CD4-positive, alpha-beta T cell treated with Interleukin-6 at 100 ng/mL for 8 hours (primary cell): ENCODE measurements at places on chromosomes 16 and 17.
A peak's percentile ranks its signal among the peaks of the same experiment; 100 is the strongest.

GRCh38 chr16:68700831-68701230 is 36.3 kb upstream of the CDH1 start:
- DNase-seq, result no peak

DNA sequence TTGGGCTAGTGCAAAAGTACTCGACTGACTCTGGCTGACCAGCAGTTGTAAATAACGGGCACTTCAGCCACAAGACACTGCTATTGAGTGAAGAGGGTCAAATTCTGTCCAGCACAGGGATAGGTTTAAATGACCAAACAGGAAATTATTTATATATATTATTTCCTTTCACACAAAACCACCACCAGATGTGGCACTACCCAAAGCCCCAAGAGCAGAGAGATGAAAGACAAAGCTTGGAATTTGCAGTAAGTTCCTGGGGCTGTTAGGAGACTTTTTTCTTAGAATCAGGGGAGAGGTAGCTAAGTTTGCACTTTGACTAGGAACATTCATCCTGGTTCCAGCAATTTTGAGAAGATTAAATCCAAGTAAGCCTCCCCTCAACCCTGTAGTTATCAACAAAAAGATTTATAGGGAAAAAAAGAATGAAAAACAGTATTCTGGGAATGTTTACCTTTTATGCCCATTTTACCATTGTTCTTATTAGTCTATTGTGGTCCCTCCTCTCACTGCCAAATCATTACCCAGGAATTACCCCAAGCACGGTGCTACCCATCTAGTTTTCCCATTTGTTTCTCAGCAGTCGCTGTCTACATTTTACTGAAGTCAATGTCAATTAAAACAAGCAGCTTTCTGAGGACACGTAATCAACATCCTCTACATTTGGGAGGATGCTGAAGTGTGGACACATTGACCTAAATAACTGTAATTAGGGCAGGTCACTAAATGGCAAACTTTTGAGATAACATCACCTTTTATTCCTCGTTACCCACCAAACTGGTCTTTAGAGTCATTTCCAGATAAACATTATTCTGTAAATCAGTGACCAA is 43.5 kb downstream of the GRB7 start:
- no peak for DNase-seq

DNA sequence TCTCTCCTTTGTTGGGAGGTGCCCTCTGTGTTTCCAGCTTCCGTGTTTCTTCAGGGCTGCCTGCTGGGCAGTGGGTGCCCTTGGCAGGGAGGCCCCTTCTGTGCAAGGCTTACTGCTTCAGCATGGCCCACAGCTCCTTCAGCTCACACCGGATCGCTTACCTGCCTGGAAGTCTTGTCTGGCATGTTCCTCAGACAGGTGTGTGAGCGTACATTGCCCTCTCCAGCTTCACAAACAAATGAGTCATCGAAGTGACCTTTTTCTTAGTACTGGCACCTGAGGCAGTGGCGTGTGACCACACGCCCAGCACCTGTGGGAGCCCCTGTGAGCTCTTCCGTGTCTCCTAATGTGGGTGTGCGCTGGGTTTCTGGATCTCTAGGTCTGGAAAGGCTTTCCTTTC is 3.5 kb downstream of the RAB40C start:
- no peak for DNase-seq

- DNase-seq, result peak; percentile 11
These were observed 85.7 kb downstream of the NOG start for GRCh38 chr17:56679115-56679776.

- DNase-seq, result peak; percentile 65
These were observed at the start of gene RAI1 for GRCh38 chr17:17681187-17681743. Gene RAI1 (plus strand): TSS chr17:17681458. CDS start chr17:17792949, 111,491 bp downstream.

DNA sequence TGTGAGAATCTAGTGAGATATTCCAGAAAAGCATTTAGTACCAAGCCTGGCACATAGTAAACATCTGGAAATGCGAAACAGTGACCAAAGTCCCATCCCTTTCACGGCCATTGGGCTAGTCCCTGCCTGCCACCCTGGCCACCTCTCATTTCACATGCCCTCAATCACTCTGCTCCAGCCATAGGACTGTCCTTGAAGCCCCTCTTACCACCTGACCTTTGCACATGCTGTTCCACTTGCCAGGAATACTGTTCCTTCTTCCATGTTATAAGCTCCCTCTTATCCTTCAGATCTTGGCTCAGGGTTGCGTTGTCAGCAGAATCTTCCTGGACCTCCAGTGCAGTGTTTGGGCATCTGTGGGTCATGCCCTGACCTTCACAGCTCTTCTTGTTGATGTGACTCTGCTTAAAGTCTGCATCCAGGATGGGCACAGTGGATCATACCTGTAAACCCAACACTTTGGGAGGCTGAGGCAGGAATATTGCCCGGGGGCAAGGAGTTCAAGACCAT is 2.1 kb downstream of the MYO15A start:
- no peak for DNase-seq

GRCh38 chr16:59249011-59249410 is 514.9 kb upstream of the GOT2 start:
- DNase-seq, result no peak

DNA sequence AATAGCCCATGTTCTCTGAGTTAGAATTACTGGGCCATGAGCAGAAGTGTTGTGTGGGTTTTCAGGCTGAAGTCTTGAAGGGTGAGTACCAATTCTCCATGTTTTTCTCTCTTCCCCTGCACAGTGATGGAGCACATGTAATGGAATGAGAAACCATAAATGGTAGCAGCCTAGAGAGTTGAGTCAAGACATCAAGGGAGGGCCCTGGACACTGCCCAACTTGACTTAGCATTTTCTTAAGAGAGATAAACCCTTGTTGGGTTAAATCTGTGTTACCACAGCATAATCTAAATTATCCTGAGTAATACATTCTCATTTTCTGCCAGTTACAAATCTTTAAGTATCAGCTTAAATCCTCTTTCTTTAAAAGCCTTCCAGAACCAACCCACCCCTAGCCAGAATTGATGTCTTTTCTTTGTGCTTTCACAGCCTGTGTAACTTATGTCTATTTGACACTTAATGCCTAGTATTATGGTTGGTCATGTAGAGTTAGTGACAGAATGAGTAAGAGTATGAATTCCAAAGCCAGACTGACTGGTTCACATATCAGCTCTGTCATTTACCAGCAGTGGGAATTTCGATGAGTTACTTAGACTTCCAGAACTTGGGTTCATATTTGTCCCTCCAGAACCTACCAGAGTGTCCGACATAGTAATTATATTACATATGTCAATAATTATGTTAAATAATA is 27.0 kb upstream of the RGS9 start:
- no peak for DNase-seq

- no peak for DNase-seq
These were observed 225.9 kb downstream of the SEC14L1 start for GRCh38 chr17:77366558-77367245.

DNA sequence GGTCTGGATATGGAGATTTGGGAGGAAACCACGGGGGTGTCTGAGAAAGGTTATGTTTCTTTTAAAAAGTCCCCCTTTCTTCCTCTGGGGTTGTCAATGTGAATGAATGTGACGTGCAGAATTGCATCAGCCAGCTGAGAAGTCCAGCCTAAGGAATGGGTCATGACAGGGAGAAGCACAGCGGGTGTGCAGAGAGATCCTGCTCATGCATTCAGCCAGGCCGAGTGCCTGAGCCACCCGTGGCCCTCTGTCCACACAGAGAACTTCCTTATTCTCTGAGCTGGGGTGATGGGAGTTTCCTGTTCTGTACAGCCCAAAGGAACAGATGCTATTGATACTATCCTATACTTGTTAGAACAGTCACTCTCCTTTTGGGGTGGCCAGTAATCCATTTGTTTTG is 117.9 kb downstream of the CPPED1 start:
- no peak for DNase-seq

- no peak for DNase-seq
These were observed 2.0 kb upstream of the GSE1 start for GRCh38 chr16:85611194-85611443.

- no peak for DNase-seq
These were observed 39.7 kb upstream of the GHDC start for GRCh38 chr17:42233994-42234393.

- no peak for DNase-seq
These were observed 47.8 kb downstream of the BMERB1 start for GRCh38 chr16:15482068-15482747.

GRCh38 chr17:69015631-69016030 is 45.1 kb downstream of the ABCA9 start:
- no peak for DNase-seq

DNA sequence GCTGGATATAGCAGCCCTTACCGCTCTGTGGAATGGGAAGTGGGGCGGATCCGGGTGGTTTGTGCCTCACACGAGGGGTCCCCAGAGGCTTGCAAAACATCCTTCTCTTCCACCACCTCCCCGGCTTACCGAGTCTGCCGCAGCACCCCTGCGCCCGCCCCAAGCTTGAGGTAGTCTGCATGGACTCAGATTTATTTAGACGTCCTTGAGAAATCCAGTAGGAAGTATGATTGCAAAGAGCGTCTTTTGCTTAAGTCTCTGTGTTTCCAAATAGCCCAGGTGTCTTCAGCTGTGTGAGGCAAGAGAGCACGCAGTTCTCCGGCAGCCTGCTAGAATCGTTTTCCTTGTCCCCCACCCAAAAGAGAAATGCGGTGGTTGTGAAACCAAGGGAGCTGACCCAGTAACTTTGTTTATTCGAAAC is 2.4 kb downstream of the KIAA0513 start:
- no peak for DNase-seq

DNA sequence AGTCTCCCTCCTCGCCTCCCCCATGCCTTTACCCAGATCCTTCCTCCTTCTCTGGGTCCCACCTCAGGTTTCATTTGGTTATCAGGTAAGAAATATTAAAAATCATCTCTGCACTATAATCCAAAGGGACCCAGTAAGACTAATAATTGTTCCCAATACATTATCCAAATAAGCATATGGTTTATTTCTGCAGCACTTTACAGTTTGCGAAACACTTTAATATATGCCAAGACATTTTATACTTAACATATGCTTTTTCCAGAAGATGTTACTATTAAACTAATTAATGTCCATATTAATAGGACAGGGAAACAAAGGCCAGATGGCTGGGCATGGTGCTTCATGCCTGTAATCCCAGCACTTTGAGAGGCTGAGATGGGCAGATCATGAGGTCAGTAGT is 33.3 kb downstream of the CD300LF start:
- DNase-seq, result no peak

- DNase-seq, result no peak
These were observed 19.5 kb downstream of the NUP85 start for GRCh38 chr17:75225016-75225415.

GRCh38 chr17:75864448-75864871 is 9.3 kb upstream of the WBP2 start:
- peak; percentile 51 for DNase-seq

DNA sequence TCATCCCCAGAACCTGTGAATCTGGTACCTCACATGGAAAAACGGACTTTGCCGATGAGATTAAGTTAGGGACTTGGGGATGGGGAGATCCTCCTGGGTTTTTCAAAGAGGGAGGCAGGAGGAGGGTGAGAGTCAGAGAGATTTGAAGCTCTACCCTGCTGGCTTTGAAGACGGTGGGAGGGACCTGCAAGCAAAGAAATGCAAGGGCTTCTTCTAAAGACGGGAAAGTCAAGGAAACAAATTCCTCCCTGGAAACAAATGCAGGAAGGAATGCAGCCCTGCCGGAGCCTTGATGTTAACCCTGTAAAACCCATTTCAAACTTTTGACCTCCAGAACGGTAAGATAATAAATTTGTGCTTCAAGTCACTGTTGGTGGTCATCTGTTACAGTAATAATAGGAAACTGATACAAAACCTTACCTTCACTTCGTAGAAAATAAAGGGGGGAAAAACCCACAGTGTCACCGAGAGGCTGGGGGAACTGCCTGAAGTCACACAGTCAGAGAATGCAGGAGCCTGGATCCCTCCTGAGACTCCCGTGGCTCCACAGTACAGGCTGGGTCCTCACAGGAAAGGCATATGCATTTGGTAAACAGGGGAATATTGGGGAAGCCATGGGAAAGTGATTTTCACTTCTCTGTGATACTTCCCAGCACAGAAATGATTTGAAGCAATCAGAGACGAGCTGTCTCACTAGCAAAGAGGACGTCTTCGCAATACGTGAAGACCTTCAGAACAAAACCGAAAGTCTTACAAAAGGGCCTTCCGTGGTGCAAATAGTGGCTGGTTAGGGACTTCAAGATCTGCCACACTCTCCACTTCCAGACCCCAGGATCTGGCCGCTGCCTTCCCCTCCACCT is 58.9 kb upstream of the CLEC3A start:
- DNase-seq, result no peak

- peak; percentile 15 for DNase-seq
These were observed 805 bp upstream of the C16orf95 start for GRCh38 chr16:87317750-87318644.

GRCh38 chr17:44146375-44147346 is 4.9 kb downstream of the HROB start:
- DNase-seq, result no peak

DNA sequence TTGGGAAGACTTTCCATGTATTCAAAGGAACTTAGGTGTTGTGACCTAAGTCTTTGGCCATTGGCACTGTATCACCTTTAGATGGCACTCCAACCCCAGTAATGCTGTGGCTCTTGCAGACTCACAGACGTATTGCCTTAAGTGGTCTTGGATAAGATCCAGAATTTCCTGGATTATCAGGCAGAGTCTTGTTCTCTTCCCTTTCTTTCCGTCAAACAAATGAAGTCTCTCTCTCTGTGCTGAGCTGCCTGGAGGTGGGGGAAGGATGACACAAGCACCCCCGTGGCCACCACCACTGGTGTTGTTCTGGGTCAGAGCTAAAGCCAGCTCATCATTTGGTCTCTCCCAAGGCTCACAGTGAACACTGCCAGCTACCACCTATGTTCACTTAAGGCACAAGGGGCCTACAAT is 789.9 kb upstream of the KIF2B start:
- DNase-seq, result no peak

GRCh38 chr16:1942047-1942809 is 771 bp downstream of the MSRB1 start:
- no peak for DNase-seq

- no peak for DNase-seq
These were observed 8.4 kb upstream of the PLK1 start for GRCh38 chr16:23670137-23670776.

GRCh38 chr16:23079675-23080301 is 69.5 kb downstream of the USP31 start:
- no peak for DNase-seq

- no peak for DNase-seq
These were observed 4.1 kb upstream of the KDM8 start for GRCh38 chr16:27199235-27199586.

GRCh38 chr16:79698341-79698753 is 97.8 kb upstream of the MAF start:
- no peak for DNase-seq

DNA sequence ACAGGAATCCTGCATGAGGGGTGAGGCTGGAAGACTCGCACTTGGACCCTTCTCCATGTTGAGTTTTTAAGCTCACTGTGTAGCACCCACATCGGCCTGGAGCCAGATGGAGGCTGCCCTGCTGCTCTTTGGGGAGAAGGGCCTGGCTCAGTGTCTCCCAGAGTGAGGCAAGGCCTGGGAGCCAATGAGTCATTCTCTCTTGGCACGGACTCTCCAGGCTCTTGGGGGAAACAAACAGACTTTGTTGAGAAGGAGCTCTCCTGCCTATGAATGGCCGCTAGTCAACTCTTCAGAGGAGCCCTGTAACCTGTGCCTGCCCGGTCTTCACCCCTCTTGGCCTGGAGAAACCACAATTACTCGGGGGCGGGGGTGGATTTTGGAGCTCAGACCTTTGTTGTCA is 50.8 kb upstream of the MAF start:
- no peak for DNase-seq

- DNase-seq, result no peak
These were observed 58.9 kb downstream of the BAIAP2 start for GRCh38 chr17:81093619-81094508.

GRCh38 chr17:80969030-80969673 is 22.5 kb upstream of the CHMP6 start:
- no peak for DNase-seq
